ENCODE measurements at places on chromosomes 7 and 10.

DNA sequence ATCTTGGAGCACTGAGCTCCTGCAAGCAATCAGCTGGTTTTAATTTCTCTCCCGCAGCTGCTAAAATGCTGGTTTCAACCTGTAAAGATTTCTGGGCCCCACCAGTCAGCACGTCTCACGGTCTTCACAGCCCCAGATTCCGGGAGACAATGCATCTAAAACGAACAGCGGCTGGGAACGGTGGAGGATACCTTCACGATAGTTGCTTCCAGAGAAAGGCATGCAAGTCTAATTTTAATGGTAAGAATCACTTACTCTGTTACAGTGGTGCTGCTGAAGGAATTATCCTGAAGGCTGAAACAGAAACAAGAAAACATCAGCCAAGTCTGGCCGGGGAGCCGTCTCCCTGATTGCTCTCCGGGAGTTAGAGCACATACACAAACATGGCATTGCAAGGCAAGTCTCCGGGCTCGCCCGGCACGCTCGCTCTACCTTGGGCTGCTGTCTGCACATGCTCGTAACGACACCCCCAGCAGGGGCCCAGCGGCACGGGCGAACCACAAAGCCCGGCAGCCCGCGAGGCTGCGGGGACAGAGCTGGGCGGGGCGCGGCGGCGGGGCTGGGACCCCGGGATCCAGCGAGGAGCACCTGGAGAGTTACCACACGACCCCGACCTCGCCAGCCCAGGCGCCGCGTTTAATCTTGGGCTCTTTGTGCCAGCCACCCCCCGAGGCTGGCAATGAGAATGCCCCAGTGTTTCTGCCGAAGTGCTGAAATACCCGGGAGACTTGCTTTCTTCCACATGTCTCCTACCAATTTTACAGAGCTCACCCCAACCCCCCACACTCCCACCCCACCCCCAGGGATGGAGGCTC is at the start of gene FAM13C:
Gene FAM13C, minus strand, starts transcription at position 406 of the 815 bp plus-strand sequence. Its CDS starts 89 bp downstream, at position 317.
- peak; percentile 50 for DNase-seq

DNA sequence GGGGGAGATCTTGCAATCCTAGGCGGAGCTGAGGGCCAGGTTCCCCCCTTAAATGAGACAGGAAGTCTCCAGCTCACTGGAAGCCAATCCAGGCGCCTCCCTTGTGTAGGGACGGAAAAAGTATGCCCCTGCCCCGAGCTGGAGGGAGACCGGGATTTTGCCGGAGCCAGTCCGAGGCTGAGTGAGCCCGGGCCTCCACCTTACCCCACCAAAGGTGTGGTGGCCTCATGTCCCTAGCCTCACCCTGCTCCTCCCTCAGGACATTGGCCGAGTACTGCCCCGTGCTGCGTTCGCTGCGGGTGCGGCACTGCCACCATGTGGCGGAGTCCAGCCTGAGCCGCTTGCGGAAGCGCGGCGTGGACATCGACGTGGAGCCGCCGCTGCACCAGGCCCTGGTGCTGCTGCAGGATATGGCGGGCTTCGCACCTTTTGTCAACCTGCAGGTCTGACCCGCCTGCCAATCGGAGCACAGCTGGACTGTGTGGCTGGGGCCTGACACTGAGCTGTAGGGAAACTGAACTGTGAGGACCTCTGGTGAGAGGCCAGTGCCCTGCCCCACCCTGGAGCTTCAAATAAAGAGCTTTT is 2.0 kb downstream of the FBXL15 start:
- DNase-seq, result no peak

- no peak for DNase-seq
These were observed 144.9 kb downstream of the ELAPOR2 start for GRCh38 chr7:86914551-86914950.

GRCh38 chr7:77458786-77459185 is 42.6 kb upstream of the GSAP start:
- DNase-seq, result no peak

DNA sequence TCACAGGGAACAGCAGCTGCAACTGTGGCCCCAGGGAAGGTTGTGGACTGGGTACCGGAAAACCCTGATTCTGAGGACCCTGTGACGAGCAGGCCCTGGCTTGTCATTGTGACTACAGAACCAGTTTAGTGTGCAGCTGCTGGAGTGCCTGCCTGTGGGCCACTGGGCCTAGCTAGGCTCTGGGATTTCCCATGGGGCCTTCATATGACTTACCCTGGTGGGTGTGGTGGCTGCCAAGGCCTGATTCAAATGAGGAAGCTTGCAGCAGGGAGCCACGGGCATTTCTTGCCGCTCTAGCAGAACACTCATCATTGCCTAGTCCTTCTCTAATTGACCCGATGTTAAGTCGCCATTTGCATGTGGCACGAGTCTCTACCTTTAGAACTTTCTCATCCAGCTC is 14.7 kb upstream of the CAMK2G start:
- no peak for DNase-seq

DNA sequence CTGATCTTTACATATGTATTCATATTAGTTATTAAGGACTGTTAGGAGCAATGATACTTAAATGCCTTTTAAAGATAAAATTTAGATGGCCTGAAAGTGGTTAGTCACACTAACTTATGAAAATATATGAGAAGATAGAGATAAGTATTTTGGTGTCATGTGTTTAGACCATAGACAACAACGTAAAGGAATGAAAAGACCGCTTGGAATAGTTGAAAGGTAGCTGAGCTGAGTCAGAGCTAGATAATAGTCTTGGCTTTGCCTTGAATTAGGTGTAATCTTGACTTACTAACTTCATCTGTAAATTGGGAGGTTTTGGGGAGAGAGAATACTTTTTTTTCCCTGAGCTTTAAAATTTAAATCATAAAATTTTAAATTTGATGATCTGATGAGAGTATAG is 127.0 kb downstream of the LYZL1 start:
- no peak for DNase-seq

- no peak for DNase-seq
These were observed 30.8 kb upstream of the NRP1 start for GRCh38 chr10:33365301-33365700.

- no peak for DNase-seq
These were observed 24.8 kb downstream of the AGAP3 start for GRCh38 chr7:151110941-151111645.

- DNase-seq, result peak; percentile 11
These were observed 67.2 kb upstream of the POT1 start for GRCh38 chr7:124996778-124997177.

- no peak for DNase-seq
These were observed 58.4 kb upstream of the WAPL start for GRCh38 chr10:86579883-86580520.

- no peak for DNase-seq
These were observed 854 bp downstream of the MTG1 start for GRCh38 chr10:133394801-133395221.

GRCh38 chr7:24812305-24812945 is 55.2 kb upstream of the GSDME start:
- DNase-seq, result no peak

GRCh38 chr7:26479581-26479980 is 187.9 kb downstream of the SNX10 start:
- DNase-seq, result no peak

DNA sequence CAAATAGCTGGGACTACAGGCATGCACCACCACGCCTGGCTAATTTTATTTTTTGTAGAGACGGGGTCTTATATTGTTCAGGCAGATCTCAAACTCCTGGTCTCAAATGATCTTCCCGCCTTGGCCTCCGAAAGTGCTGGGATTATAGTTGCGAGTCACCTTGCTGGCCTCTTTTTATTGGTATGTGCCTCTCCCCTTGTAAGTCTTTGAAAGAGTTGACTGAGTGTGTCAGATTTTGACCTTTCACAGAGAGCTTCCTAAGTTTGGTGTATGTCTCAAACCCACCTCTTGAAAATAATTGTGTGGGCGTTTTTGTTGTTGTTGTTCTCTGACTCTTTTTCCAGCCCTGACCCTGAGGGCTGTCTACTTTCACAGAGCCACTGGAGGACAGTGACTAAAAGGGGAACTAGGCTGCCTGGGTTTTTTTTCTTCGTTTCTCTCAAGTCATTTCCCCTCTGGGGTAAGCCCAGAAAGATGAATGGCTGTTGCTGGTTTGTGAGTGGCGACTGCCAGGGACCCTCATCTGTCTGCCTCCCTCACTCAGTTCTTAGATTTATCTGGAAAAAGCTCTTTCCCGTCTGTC is 262.8 kb downstream of the ZEB1 start:
- no peak for DNase-seq

GRCh38 chr10:89342206-89342958 is 14.6 kb downstream of the IFIT3 start:
- DNase-seq, result no peak

DNA sequence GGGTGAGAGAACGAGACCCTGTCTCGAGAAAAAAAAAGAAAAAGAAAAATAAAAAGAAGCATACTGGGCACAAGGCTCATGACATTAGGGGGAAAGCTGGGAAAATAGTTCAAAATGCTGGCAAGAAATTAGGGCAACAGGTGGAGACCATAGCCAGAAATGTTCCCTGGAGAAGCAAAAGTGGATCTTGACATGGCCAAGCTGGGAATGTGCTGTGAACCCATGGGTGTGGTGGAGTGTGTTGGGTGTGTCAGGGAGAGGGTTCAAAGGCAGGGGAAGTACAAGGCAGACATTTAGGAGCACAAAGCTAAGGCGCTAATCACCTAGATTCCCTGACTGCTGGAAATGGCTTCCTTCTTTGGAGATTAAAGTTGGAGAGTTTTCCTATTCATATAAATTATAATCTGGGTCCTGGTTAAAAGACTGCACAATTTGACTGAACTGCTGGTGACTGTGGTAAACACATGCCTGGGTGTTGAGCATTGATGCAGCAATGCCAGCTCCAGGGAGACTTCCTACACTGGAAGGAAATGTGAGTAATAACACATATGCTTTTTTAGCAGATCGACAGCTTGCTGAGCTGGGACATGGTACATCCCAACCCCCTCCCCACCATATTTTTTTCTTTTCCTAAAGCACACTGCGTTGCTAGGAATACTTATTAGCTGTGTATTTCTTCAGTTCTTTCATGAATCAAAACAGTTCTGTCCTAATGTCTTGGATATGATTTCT is 70.1 kb upstream of the ARHGAP21 start:
- no peak for DNase-seq

- DNase-seq, result no peak
These were observed 72.7 kb upstream of the SEC61G start for GRCh38 chr7:54831644-54832095.

DNA sequence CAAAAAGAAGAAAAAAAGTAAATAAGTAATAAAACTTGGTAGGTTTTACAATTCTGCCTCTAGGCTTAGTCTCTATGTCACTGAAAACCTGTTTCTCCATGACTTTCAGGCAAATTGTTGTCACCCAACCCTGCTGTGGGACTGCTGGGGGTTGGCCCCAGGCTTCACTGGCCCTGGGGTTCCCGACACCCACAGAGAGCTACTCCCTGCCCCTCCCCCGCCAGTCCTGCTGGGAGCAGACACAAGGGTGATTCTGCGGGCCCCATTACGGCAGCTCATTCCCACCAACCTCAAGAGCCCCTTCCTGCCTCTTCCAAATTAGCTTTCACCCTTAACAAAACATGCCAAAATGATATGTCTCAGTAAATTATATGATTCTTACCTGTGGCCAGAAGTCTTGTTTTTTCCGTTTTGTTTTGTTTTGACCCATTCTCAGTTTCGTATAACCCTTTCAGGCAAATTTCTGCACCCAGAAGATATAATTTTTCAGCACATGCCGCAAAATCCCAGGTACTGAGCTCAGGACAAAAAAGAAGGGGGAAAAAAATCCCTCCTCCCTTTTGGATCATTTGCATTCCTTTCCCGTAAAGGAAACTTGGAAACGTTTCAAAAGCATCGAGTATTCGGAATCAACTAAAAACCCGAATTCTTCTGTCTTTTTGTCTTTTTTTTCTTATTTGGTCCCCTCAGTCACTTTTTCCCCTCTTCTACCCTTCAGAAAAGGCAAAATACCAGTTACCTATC is 27.8 kb downstream of the CHST15 start:
- DNase-seq, result no peak

DNA sequence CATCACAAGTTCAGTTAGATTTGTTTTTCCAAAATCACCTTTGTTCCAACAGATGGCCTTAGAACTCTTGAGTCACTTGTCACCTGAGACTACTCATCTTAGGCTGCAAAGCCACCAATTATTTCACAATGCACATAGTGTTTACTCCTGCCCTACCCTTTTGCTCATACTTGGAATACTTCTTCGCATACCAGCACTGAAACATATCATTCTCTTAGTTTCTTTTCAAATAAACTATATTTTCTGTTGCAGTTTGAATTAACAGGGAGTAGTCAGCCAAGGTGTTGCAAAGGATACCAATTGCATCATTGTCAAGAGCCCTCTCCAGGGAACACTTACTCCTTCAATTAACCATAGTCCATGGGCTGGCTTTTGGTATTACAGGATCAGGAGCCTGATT is 71.0 kb downstream of the CASD1 start:
- DNase-seq, result no peak

- DNase-seq, result no peak
These were observed 53.3 kb upstream of the SAMD8 start for GRCh38 chr10:75058161-75058560.

DNA sequence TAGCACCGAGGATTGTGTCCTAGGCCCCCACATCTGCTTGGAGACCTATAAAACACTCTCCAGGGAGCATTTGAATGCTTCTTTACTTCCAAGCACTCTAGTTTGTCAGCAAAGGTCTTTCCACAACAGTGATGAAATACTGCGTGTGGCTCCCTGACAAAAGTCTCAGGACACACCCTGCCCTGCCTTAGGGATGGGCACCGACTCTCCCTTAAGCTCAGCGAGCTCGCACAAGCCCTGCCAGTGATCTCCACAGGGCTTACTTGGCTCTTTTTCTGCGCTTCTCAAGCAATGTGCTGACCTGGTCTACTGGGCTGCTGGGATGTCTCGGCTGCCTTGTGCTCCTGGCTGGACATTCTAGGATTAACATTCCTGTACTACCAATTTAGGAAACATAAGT is 84.3 kb upstream of the MPP7 start:
- DNase-seq, result no peak

GRCh38 chr7:18064242-18064838 is 36.7 kb upstream of the PRPS1L1 start:
- no peak for DNase-seq

GRCh38 chr10:16491933-16492332 is 29.7 kb downstream of the C1QL3 start:
- no peak for DNase-seq

- no peak for DNase-seq
These were observed 133.6 kb downstream of the ZMIZ1 start for GRCh38 chr10:79202188-79203013.

GRCh38 chr7:33444511-33444910 is 315.1 kb downstream of the BBS9 start:
- DNase-seq, result no peak

- DNase-seq, result no peak
These were observed 60.9 kb downstream of the CSGALNACT2 start for GRCh38 chr10:43199088-43199683.

DNA sequence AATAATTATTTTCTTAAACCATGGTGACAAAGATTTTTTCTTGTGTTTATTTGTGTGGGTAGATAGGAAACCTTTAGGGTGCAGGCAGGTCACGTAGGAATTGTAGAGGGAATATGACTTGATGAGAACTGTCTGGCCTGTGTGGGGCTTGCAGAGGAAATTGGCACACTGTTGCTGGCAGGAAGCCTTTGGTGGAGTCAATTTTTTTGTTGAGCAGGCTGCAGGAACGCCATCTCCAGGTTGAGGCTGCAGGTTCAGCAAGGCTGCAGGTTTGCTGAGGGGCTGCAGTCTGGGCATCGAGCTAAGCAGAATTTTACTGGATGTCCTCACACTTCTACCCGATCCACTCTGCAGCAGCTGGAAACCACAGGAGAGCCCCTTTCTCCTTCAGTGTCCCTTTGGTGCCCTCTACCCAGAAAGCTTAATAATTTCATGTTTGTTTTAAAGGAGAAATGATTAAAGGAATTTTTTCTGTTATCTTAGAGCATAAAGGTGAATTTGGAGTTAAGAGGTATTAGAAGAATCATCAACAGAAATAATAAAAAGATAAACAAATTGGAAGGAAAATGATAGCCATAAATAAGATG is 37.0 kb downstream of the TBC1D12 start:
- no peak for DNase-seq

Measured in iPS DF 6.9 (cell line).